ENCODE measurements at places on chromosomes 2 and 18.

- DNase-seq, result no peak
Measured at GRCh38 chr2:65813631-65814173, 381.3 kb upstream of the SPRED2 start.

- DNase-seq, result no peak
Measured at GRCh38 chr18:45139478-45139877, 458.8 kb downstream of the SETBP1 start.

DNA sequence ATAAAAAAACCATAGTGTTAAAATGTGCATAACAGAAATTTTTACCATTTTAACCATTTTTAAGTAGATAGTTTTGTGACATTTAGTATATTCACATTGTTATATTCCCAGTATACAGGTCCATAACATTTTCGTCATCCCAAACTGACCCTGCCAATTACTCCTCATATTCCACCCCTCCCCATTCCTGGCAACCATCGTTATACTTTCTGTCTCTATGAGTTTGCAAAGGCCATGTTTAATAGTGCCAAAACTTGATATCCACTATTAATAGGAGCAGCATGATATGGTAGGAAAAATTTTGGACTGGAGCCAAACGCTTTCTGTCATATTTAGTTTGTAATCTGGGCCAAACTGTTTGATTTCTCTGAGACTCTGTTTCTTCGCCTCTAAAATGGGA, 30.9 kb downstream of the PLCL1 start:
- no peak for DNase-seq

- DNase-seq, result no peak
Measured at GRCh38 chr2:48600917-48601316, 16.7 kb upstream of the GTF2A1L start.

GRCh38 chr2:129430911-129431310, 548.6 kb upstream of the RAB6C start:
- DNase-seq, result no peak

DNA sequence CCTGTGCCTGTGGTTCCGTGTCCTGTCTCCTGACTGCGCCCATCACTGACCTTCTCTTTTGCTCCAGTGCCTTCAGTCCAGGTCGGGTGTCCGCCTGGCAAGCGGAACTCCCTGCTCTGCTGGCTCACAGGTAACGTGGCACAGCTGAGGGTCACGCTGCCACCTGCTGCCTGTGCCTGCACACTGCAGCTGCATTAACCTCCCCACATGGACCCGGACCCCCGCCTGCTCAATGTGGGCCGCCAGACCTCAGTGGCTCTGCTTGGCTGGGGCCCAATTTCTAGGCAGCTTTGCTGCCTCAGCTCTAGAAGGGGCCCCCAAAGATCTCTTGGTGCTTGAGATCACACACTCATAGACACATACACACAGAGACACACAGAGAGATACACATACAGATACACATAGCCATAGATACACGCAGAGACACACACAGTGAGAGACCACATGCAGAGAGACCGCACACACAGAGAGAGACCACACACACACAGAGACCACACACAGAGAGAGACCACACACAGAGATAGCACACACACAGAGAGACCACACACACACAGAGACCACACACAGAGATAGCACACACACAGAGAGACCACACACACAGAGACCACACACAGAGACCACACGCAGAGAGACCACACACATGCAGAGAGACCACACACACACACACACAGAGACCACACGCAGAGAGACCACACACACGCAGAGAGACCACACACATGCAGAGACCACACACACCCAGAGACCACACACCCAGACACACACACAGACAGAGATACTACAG, 14.9 kb upstream of the CNNM3 start:
- peak; percentile 72 for DNase-seq

DNA sequence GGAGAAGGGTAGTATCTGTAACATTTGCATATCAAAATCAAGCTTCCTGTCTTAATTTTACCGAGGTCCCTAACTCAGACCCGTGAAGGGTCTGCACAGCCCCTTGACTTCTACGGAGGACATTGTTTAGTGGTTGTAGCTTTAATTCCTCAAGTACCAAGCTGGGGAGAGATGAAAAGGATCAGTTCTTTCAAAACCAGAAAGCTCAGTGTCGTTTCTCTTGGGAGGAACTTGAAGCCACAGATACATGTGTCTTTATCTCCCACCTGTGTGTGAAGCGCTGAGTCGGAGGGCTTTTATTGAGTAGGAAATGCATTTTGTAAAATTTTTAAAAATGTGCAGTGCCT, 263.6 kb downstream of the GBX2 start:
- no peak for DNase-seq

DNA sequence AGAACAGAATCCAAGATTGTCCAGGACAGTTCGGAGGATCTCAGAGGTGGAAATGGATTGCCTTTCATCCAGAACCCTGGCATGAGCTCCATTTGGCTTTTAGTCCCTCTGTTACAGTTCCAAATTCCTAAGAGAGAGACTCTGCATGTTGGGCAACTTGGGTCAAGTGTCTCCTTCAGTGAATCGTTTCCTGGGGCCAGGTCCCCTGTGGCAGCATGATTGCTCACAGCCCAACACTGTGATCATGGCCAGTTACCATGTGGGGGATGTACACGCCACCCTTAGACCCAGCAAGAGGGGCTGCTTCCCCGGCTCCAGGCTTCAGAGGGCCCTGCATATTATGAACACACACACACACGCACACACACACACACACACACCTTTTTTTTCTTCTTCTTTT, 118.6 kb upstream of the GLI2 start:
- DNase-seq, result no peak

DNA sequence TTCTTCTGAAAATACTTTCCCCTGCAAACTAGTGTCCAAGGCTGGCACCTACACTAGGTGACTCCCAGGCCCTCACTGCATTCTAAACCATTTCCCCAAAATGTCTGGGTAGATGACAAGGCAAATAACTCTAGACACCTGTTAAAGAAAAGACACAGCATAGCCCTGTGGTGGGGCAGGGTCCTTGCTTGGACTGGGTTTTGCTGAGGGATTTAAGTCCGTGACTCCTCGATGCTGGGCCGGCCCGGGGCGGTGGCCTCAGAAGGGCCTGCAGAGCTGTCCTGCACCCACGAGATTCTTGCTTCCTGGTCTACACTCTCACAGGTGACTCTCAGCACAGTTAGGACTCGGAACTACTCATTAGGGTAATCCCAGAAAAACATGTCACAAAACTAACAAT, 55.2 kb downstream of the MBP start:
- DNase-seq, result no peak

DNA sequence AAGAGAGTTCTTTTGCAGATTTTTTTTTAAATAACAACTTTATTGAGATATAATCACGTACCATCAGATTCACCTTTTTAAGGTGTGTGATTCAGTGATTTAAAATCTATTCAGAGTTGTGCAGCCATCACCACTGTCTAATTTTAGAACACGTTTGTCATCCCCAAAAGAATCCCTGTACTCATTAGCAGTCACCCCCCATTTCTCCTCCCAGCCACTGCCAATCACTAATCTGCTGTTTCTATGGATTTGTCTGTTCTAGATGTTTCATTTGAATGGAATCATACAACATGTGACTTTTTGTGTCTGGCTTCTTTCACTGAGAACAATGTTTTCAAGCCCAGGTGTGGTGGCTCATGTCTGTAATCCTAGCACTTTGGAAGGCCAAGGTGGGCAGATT, 55.4 kb upstream of the RAPH1 start:
- DNase-seq, result no peak

- DNase-seq, result no peak
Measured at GRCh38 chr2:166454006-166454595, 39.9 kb downstream of the SCN7A start.

- DNase-seq, result no peak
Measured at GRCh38 chr18:10783941-10784340, 258.1 kb downstream of the NAPG start.

- no peak for DNase-seq
Measured at GRCh38 chr18:58116818-58117217, 72.8 kb downstream of the NEDD4L start.

- peak; percentile 66 for DNase-seq
Measured at GRCh38 chr2:223779877-223780276, 57.5 kb downstream of the AP1S3 start.

- no peak for DNase-seq
Measured at GRCh38 chr2:48723129-48723528, 32.4 kb downstream of the LHCGR start.

GRCh38 chr18:50193796-50194630, 934 bp downstream of the MYO5B start:
- no peak for DNase-seq

- DNase-seq, result no peak
Measured at GRCh38 chr2:157443090-157443489, 799 bp downstream of the CYTIP start.

DNA sequence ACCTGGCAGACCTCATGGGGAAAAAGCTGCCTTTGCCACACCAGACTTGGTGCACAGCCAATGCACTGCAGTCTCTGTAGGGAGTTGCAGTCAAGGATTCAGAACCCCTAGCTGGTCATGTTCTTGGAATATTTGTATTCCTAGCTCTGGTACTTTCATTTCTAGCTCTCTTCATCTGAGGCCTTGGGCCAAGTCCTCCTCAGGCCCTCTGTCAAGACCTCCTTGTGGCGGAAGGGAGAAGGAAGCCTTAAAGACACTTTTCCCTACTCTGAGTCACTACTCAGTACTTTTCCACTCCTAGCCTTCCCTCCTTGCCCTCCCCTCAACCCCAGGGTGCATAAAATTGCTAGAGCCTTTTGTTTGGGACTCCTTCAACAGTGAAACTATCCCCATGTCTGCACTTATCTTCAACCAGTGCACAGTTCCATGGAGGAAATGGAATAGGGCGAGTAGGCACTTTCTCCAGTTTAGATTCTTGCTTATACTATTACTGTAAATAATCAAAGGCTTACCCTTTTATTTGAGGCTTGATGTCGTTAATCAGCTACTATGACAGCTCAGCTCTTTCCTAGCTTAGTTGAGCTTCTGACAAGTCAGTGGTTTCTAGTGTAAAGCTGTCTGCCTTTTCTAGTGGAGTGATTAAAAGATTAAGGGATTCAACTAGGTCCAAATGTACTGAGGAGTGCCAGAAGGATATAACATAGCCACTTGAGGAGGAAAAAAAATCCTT, 15.8 kb downstream of the M1AP start:
- peak; percentile 51 for DNase-seq

- DNase-seq, result no peak
Measured at GRCh38 chr2:16045653-16046352, 105.5 kb downstream of the MYCN start.

- peak; percentile 10 for DNase-seq
Measured at GRCh38 chr2:23760736-23761135, 166.2 kb downstream of the ATAD2B start.

DNA sequence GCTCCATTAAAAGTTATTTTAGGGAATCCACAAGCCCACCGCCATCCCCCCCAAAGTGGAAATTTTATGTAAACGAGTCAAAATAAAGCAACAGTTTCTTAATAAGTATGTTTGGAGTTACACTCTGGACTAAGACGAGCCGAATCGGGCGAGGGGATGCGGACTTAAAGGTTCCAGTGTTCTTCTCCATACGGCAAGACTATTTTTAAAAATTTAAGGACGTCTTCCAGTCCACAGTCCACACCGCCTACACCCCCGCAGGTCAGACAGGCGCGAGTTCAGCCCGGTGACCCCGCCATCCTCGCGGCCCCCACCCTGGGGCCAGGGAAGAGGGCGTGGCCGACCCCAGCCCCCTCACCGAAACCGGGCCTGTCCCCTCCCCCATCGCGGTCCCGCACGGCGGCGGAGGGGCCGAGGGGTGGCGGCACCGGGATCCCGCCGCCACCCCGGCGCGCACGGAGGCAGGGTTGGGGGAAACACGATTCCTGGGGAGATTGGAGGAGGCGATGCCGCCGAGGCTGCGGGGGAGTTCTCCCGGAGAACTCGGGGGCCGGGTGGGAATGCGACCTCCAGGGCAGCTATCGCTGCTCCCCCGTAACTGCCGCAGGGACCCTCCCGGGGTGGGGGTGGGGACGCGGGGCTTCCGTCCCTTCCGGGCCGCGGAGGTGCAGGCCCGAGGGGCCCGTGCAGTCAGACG, 24.5 kb upstream of the SMAD7 start:
- DNase-seq, result no peak

- no peak for DNase-seq
Measured at GRCh38 chr2:39522518-39522877, 85.4 kb upstream of the MAP4K3 start.

- DNase-seq, result no peak
Measured at GRCh38 chr2:119696005-119696404, 17.0 kb downstream of the TMEM177 start.

DNA sequence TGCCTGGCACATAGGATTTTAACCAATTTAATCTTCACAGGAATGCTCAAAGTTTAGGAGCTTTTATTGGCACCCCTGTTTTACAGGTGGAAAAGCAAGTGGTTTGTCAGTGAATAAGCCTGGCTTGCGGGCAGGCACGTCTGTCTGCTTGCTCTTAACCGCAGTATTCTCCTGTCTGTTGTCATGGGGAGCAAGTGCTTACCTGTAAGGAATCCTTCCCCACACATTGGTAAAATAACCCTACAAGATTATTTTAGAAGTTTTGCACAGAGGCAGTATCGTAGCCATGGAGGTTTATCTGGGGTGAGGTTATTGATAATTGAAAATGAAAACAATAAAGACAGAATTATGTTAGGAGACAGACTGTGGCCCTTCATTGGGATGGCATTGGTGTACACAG, 174.9 kb downstream of the AGAP1 start:
- DNase-seq, result no peak

Measured in A549 (cell line).